ENCODE measurements at places on chromosomes 11 and 22.

DNA sequence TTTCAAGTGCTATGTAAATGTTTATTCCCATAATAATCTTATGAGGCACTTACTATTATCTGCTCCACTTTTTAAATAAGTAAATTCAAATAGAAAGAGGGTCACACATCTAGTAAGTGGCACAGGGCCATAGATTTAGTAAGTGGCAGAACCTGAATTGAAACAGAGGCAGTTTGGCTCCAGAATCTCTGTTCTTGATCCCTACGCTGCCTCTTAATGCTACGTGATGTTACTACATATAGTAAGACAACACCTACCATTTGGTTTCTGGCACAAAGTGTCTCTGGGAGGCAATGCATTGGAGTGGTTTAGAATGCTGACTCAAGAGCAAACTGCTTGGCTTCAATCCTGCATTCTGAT, 1018.3 kb downstream of the DLG2 start:
- DNase-seq, result no peak

DNA sequence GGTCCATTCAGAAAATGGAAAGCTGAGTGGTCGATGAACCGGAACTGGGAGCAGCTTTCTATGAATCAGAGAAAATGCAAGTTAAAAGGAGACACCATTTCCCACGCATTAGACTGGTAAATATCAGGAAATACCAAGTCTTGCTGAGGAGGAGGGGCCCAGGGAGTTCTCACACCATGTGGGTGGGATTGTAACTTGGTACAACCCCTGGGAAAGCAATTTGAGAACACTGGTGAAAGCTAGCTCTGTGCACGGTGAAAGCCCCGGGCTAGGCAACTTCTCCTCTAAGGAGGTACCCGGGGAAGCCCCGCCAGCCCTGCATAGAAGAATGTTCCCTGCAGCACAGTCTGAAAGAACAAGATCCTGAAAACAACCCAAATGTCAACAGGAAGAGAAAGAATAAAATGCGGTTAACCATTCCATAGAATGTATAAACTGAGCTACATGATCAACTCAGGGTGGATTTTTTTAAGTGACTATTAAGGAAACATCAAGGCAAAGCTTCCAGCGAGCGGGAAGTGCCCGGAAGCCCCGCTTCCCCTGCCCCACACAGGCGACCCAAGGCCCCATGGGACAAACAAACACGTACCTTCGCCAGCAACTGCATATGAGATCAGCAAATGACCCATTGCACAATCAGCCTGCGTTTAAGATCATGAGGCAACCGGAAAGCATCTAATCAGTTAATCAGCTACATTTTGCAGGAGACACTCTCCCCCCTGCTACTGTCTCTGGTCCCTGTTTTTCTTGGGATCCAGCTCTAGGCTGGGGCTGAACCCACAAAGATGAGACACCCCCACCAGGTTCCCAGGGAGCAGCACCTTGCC, 11.3 kb downstream of the SHANK2 start:
- DNase-seq, result no peak

GRCh38 chr11:31797190-31798056, 13.7 kb downstream of the PAX6 start:
- DNase-seq, result no peak

GRCh38 chr22:35900483-35901168, 128.0 kb downstream of the RBFOX2 start:
- no peak for DNase-seq

DNA sequence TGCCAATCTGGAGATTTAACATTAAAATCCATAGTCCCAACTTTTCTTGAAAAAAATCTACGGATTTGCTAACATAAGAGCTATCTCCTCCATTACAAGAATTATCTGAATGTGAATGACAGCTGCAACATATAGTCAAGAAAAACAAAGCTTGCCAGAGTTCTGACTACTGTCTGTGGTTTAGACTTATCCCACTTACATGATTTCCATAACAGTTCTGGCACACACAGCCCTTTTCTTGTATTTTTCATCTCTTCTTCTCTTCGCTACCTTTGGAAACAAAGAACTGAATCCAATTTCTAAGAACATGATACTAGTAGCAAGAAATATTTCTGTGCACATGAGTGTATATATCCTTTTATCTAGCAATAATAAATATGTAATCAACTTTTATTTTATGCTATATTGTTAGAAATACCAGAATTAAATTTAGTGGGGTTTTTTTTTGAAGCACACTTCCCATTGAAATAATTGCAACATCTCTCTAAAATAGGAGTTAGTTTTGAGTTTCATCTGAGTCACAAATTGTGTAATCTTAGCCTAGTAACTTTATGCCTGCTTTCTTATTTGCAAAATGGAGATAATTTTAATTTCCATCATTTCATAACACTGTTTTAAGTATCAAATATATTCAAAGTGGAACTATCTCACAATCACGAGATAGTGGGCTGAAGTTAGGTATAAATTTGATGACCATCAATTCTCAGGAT, 1217.6 kb downstream of the JRKL start:
- DNase-seq, result no peak

- DNase-seq, result no peak
Observed at GRCh38 chr11:15911377-15912044, 444.8 kb downstream of the SOX6 start.

- no peak for DNase-seq
Observed at GRCh38 chr11:128956401-128957201, 13.9 kb upstream of the TP53AIP1 start.

DNA sequence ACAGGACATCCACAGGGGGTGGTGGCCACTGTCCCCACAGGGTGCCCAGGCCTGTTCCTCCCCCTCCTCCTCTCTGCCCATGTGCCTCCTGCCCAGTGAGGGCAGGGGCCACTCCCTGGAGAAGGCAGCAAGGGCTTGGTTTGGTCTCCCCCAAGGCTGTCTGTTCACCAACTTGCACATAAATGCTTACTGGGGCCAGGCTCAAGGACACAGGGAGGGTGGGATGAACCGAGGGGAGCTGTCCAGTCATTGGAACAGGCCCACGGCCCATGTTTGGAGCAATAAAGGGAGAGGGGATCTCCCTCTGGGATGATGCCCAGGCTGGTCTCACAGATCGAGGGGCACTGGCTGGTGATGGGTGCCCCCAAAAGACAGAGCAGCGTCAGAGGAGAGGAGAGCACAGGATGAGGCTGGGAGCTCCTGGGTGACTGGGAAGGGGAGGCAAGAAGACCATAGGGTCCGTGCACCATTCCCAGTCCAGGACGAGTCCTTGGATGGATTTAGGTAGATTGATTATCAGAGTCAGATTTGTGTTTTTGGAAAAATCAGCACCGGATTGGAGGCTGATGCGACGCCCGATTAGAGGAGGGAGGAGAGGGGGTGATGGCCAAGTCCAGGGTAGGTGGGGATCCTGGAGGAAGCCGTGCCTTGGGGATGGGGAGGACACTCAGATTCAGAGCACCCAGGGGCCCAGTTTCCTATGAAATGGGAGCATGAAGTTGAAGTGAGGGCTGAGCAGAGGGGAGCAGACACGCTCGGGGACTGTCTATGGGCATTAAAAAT, 1.1 kb downstream of the IGLL5 start:
- DNase-seq, result no peak

DNA sequence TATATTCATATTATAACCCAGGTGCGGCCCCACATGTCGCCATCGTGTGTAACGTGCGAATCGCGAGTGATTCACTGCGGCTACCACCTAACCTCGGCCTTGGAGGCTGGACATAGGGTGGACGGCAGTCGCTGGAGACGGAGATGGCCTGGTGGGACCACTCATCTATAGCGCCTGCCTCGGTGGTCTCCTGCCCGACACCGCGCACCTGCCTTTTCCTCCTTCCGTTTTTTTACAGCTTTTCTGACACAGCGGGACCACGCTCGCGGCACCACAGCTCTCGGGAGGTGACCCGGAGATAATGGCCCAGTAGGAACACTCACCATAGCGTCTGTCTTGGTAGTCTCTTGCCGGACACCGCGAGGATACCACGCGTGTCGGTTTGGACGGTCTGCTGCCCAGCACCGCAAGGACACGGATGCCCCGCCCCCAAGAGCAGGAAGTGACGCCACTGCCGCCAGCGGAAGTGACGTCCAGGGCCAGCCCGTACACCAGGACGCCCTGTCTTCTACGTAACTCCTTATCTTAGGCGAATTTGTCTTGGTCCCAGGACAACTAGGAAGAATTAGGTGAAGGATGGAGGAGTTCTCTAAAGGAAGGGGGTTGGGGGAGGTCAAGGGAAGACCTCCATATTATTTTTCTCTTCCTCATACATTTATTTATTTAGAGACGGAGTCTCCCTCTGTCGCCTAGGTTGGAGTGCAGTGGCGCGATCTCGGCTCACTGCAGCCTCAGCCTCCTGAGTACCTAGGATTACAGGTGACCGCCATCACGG, 6.4 kb downstream of the SNU13 start:
- peak; percentile 78 for DNase-seq

DNA sequence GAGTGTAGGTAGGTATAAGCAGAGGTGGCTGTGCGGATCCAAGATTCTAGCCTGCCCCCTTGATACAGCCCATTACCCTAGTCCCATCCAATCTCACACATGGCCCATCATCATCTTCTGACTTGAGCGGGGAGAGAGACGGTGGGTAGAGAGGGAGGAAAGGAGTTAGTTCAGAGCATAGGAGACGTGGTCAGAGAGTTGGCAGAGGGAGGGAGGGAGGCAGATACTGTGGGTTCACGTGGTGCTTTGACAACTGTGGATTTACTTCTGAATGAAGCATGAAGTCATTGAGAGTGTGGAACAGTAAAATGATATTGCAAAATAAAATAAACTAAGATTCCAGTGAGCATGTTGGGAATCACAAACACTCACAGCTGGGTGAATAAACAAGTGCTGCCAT, 31.4 kb upstream of the VPREB1 start:
- no peak for DNase-seq

DNA sequence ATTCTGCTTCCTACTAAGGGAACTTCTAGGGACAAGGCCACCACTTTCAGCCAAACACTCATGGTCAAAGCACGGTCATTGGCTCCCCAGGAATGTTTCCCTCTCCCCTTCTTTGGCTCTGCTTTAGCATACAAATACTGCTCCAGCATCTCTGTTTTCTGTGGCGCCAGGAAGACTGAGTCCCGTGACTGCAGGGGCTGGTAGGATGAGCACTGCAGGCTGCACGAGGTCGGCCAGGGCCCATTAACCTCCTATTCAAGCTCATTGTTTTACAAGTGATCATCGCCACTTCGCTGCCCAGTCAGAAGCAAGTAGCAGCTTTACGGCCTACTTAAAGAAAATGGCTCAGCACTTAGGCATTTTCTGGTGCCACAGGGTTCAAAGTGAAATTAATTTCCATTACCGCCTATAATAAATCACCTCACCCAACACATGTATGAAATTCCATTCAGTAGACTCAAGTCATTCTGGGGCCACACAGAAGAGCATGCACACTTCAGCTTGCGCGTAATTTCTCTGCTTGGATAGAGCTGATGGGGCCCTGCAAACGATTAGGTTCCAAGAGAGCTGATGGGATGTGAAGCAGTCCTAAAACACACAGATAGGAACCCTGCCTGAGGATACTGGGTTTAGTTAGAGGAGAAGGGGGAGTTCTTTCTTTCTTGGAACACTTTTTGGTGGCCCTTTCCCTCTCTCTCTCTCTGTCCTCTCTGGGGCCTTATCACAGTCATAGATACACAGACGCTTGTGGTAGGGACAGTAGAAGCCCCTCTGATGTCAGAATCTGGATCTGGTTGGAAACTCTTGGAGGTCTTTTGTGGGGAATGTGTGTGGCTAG, 173.7 kb downstream of the KIF18A start:
- no peak for DNase-seq

DNA sequence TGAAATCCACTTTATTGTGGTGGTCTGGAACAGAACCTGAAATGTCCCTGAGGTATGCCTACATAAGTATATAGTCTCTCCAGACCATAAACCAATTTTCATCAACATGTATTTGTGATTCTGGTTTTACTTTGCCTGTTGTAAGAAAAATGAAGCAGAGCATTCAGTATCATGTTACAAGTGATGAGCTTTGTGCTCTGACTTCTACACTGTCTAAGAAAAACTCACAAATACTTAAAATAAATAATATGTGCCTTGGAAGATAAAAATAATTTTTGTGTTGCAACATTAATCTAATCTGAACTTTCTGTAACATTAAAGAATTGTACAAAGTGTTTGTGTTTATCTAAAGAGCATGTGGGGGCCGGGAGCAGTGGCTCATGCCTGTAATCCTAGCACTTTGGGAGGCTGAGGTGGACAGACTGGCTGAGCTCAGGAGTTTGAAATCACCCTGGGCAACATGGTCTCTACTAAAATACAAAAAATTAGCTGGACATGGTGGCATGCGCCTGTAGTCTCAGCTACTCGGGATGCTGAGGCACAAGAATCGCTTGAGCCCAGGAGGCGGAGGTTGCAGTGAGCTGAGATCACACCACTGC, 219.5 kb downstream of the SOX6 start:
- no peak for DNase-seq

- no peak for DNase-seq
Observed at GRCh38 chr22:22397292-22397870, 111.2 kb downstream of the ZNF280B start.

DNA sequence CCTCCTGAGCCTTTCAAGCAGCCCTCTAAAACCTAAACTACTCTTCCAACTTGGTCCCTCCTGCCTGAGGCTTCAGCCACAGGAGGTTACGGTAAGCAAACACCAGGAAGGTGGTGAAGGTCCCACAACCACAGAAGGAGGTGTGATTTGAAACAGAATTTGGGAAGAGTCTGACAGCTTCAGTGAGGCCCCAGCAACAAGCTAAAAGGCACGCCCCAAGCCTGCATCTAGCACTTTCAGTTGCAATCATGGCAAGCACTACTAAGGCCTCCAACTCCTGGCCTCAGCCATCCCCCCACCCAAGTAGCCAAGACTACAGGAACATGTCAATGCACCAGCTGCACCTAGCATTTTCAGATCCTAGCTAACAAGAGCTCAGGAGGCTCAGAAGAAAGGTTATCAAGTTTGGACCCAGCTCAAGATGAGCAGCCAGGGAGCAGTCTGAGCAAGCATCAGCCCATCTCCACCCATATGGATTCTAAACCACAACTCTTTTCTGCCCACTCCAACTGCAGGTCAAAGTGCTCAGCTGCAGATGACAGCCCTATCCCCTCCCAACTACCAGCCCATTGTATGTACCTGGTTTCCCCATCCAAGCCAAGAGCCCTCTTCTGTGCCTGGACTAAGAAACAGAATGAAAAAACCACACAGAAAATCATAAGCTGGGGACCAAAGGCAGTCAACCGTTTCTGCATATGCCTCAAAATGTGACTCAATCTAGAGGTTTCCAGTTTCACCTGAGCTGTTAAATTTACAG, 10.4 kb upstream of the AHNAK start:
- no peak for DNase-seq

GRCh38 chr22:46703996-46704370, 34.1 kb downstream of the CERK start:
- DNase-seq, result no peak

- no peak for DNase-seq
Observed at GRCh38 chr11:7677796-7678201, 4.5 kb upstream of the CYB5R2 start.

- DNase-seq, result no peak
Observed at GRCh38 chr22:45230026-45230721, 10.5 kb downstream of the KIAA0930 start.

DNA sequence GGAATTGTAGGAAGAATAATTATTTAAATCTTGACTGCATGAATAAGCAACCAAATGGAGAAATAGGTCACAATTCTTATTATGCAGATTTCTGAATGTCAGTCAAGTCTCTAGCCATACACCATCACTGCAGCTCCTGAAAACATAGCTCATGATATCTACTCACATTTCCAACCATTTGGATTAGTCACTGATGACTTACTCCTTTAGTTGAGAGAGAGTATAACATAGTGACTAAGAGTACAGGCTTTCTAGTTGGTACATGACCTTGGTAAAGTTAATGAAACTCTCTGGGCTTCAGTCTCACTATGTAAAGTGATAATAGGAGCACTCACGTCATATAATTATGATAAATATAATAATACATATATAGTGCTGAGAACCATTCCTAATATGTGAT, 265.2 kb downstream of the KCNA4 start:
- DNase-seq, result no peak

- DNase-seq, result peak; percentile 17
Observed at GRCh38 chr11:123580557-123581275, 73.7 kb downstream of the SCN3B start.
